ENCODE measurements at places on chromosomes 6 and 20.

DNA sequence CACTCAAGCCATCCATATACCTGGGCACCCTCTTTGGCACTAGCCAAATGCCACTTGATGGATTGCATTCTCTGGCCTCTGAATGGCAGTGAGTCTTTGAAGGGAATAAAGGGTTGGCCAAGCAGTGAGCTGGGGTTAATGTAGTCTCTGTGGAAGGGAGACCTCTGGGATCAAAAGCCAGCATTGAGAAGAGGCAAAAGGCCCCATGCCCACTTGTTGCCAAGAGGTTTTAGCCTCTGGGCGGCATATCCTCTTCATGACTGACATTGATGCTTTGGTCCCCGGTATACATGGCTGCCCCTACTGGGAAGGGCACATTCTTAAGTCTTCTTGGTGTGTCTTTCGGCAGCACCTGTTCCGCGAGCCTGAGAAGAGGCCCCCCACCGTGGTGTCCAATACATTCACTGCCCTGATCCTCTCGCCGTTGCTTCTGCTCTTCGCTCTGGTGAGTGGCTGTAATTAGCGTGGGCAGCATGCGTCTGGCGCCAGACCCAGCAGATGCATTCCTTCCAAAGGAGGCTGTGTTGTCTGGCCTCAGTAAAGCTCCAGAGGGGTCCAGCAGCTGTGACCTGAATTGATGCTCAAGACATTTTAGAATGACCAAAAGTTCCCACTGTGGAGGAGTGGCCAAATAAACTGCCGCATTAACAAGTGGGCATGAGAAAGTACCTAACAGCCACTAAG is 29.5 kb downstream of the GHRH start:
- DNase-seq: no peak

DNA sequence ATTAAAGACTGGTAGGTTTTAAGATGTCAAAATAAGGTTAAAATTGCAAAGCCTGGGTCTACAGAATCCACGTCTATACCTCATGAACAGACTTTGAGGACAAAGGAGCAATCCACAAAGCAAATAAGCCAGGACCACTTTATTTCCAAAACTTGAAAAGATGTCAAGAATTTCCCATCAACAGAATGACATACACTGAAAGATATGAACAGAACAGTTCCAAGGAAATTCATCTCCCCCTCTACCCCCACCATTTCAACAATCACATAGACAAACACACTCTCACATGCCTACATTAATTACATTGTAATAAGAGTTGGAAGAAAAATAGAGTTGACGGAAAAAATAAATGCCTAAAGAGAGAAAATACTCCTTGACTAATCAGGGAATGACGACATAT is 45.2 kb upstream of the NHSL1 start:
- DNase-seq: no peak

- DNase-seq: no peak
Measured at GRCh38 chr6:151059612-151060095, 180.1 kb upstream of the AKAP12 start.

GRCh38 chr6:132932588-132932987 is 118.2 kb downstream of the RPS12 start:
- no peak for DNase-seq
